ENCODE measurements at places on chromosomes 13 and 19.

DNA sequence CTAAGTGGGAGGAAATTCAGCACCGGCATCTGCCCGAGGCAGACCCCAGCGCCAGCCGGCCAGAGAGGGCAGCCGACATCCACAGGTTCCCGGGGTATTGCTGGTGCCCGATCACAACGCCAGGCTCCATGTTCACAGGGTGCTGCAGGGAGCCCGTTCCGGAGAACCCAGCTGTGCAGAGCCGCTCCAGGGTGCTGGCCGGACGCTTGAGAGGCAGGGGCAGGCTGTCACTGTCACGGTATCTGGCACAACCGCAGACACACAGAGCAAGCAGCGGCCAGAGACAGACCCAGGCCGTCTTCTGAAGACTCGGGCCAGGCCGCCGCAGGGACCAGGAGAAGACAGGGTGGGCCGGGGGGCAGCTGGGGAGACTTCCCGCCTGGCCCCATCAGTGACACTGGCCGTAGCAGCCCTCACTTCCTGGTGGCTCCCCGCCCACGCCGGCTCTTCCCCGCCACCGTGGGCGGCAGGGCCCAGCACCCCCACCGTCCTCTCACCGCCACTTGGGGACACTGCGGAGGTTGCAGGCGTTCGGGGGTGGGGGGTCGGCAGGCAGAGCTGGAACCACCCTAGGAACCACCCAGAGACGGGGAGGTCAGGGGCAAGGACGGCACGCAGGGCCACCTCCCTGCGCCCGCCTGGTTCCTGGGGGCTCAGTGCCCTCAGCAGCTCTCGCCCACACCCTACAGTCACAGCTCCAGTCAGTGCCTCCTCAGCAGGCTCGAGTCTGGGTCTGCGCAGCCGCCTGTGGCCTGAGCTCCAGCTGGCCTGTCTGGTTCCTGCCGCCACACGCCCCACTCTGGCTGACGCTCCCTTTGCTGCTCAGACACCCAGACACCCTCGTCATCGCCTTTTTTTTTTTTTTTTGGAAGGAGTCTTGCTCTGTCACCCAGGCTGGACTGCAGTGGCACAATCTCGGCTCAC, 3.8 kb downstream of the RNF126 start:
- no peak for DNase-seq

DNA sequence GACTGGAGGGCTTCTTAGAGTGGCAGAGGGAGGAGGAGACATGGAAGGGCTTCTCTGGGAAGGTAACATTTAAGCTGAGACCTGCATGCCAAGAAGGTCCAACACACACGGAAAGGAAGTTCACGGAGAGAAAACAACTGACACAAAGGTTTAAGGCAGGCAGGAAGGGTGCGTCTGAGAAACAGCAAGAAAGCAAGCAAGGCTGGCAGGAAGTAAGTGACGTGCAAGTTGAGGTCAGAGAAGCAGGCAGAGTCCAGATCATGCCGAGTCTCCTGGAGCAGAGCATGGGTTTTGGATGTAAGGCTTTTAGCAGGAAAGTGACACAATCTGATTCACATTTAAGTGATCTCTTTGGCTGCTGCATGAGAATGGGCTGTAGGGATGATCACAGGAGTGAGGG, 60.5 kb downstream of the ATP7B start:
- DNase-seq, result peak; percentile 16

- no peak for DNase-seq
Measured at GRCh38 chr13:44040818-44041100, 161.1 kb downstream of the LACC1 start.

- no peak for DNase-seq
Measured at GRCh38 chr19:56086671-56087430, 34.2 kb downstream of the ZNF787 start.

GRCh38 chr13:23739596-23739995, 149.6 kb downstream of the MIPEP start:
- no peak for DNase-seq

GRCh38 chr19:8722032-8722431, 598 bp downstream of the OR2Z1 start:
- DNase-seq, result no peak

DNA sequence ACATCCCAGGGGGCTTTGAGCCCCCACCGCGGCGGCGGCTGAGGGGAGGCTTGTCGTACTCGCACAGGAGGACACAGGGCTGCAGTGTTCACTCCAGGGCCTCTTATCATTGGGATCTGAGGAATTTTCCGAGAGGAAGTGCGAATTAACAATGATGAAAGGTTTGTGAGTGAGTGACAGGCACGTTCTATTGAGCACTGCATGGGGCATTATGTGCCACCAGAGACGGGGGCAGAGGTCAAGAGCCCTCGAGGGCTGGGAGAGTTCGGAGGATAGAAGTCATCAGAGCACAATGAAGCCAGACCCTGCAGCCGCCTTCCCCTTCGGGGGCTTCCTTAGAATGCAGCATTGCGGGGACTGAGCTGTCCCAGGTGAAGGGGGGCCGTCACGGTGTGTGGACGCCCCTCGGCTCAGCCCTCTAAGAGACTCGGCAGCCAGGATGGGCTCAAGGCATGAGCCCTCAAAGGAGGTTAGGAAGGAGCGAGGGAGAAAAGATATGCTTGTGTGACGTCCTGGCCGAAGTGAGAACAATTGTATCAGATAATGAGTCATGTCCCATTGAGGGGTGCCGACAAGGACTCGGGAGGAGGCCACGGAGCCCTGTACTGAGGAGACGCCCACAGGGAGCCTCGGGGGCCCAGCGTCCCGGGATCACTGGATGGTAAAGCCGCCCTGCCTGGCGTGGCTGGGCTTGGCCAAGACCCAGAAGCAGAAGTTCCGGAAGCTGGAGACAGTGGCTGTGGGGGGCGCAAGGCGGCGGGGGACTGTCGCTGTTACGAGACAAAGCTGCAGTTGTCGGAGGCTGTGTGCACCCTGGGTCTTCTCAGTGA, 53.9 kb downstream of the MCF2L start:
- no peak for DNase-seq

- DNase-seq, result no peak
Measured at GRCh38 chr13:39916330-39916729, 260.9 kb downstream of the COG6 start.

DNA sequence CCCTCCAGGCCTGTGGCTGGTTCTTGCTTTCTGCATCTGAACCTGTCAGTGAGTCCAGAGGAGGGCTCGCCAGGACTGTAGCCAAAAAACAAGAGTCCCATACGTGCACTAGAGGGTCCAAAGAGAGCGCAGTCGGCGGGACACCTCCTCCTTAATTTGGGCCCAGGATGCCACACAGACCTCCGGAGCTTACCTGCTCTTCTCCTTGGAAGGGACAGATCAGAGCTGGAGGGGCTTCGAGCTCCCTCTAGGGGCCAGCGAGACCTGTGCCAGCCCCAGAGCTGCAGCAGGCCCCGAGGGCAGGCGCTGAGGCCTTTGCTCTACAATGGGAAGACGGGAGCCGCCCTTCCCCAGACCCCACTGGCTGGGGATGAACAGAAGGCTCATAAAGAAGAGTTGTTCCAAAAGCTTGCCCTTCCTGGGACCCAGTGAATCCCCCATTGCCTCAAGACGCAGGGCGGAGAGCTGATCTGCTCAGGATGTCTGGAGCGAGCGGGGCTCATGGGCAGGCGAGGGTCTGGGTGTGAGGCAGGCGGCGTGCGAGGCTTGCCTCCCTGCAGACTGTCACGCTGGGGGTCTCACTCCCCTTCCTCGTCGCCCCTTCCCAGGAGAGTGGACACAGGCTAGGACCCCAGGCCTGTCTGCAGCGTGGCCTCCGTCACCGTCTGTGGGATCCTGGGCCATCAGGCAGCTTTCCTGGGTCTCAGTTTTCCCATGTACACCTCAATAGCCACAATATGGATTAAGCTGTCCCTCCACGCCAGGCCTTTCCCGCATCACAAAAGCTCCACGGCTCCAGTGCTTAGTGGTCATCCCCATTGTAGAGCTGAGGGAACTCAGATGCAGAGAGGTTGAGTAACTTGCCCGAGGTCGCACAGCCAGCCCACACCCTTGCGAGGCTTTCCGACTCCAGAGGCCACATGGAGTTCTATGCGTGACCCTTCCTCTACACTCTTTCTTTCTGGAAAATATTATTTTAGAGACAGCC, 46.9 kb upstream of the VSTM2B start:
- peak; percentile 8 for DNase-seq

GRCh38 chr13:102846261-102847015, 606 bp downstream of the ERCC5 start:
- peak; percentile 50 for DNase-seq

DNA sequence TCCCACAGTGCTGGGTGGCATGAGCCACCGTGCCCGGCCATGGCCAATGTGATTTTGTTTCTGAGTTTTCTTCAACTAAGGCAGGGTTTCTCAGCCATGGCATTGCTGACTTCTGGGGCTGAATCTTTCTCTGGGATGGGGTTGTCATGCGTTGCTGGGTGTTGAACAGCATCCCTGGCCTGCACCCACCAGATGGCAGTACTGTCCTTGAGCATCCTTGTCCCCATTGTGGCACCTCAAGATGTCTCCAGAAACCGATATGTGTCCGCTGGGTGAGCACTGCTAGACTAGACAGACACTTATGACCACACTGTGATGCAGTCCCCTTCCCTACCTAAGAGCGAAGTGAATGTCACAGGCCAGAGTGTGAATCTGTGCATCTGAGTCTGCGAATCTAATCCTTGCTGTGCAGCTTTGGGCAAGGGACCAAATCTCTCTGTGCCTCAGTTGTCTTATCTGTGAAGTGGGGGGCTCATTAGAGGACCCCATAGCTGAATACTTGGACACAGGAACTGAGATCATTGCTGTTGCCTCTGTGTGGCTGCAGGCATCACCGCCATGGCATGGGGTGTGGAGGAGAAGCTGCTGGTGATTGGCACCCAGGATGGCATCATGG, 50.3 kb upstream of the SIN3B start:
- DNase-seq, result peak; percentile 58

- DNase-seq, result no peak
Measured at GRCh38 chr13:27621116-27621365, 651 bp upstream of the POLR1D start.

DNA sequence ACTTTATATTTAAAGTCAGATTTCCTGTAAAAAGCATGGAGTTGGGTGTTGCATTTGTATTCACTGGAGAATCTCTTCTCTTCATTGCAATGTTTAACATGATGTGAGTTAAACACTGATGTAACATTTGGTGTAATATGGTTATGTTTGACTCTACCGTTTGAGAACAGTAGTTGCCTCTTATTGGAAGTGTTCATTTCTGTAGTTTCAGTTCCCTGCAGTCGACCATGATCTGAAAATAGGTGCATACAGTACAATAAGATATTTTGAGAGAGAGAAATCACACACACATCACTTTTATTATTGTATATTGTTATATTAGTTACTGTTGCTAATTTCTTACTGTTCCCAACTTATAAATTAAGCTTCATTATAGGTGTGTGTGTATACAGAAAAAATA, 105.2 kb upstream of the SPACA7 start:
- no peak for DNase-seq

- DNase-seq, result no peak
Measured at GRCh38 chr13:105587786-105588185, 947.7 kb downstream of the EFNB2 start.

GRCh38 chr19:40315812-40316470, 30.8 kb upstream of the AKT2 start:
- DNase-seq, result no peak

- no peak for DNase-seq
Measured at GRCh38 chr13:20624213-20624612, 57.3 kb downstream of the IFT88 start.

GRCh38 chr13:94063848-94064247, 415.6 kb downstream of the DCT start:
- DNase-seq, result no peak

DNA sequence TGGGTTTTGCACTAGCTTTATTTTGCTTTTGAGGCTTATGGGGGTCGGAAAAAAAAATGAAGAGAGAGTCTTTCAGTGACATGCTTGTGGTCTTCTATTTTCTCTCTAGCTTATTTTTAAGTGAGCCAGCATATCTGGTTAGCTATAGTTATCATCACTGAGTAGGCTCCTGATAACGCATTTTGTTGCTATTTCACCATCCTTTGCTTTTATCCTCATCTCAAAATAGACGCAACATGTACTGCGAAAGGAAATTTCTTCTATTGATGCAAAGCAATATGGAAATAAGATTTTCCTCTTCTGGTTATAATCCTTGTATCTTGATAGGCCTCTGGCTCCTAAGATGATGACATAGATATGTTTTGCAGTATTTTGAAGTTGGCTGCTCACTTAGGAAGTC, 273.8 kb downstream of the OXGR1 start:
- DNase-seq, result no peak

GRCh38 chr19:17245535-17245984, at the start of gene NR2F6:
NR2F6 (minus strand) TSS chr19:17245919; CDS start chr19:17245220, 699 bp downstream.
- no peak for DNase-seq
